ENCODE measurements at places on chromosomes 13 and 19.

GRCh38 chr19:42606660-42607351 is 12.1 kb upstream of the CEACAM8 start:
- no peak for DNase-seq

- no peak for DNase-seq
These were observed 83.3 kb downstream of the KLF5 start for GRCh38 chr13:73142071-73142470.

GRCh38 chr19:57063070-57063469 is 56.7 kb upstream of the USP29 start:
- DNase-seq, result no peak

DNA sequence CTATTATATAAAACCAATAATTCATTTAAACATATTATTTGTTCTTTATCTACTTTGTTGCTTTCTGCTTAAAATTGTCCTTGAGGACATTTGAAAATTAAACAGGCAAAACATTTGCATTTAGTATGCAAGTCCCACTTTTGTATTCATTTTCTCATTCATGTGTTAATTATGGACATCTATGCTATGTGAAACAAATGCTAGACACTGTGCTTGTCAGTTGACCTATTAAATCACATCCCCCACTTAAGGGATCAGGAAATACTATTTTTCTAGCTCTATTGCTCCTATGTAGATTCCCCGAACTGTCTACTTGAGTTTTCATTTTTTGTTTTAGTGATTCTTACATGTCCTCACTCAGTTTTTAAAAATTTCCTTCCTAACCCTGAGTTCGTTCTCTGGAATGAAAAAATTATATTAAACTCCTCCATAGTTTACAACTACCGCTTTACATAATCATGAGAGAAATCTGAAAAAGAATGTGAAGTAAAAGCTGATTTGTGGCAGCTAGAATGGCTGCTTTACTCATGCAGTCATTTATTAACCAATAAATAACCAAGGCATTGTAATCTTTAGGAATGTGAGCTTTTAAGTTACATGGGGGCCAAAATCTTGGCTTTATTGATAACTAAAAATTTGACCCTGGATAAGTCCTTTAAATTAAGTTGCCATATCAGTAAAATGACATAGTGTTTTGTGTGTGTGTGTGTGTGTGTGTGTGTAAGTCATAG is 188.5 kb downstream of the LIG4 start:
- DNase-seq, result no peak

DNA sequence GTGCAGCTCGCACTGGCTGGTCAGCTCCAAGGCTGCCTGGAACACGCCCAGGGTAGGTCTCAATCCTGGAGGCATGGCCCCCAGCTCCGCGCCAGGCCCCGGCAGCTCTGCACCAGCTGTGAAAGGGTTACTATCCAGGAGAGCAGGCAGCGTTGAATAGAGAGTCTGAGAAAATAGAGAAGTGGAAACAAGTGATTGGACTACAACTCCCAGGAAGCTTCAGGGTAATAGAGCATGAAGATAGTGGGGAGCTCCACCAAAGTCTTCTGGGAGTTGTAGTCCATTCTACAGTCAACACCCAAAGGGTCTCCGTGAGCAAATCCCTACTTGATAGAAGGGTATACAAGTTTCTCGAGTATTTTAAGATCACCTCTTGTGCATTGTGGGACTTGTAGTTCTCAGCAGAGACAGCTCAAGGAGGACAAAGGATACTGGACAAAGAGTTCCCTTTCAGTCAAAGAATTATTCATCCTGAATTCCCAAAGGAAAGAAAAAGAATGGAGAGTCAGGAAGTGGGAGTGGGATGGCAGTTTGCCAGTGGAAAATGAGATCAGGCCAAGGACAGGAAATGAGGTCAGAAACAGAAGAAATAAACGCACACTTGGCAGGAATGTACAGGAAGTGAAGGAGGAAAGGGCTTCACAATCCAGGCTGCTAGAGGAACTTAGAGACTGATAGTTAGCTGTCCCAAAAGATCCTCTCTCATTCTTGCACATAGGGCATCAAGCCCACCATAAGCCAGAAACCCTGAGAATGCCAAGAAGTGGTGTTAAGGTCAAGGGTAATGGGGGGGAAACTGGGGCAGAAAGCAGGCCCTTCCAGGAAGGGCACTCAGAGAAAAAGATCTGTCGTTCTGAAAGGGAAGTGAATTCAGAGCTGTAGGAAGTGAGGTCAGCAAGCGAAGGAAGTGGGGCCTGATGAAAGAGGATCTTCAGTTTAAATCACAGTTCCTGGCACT is 5.5 kb upstream of the MAMSTR start:
- DNase-seq, result no peak

DNA sequence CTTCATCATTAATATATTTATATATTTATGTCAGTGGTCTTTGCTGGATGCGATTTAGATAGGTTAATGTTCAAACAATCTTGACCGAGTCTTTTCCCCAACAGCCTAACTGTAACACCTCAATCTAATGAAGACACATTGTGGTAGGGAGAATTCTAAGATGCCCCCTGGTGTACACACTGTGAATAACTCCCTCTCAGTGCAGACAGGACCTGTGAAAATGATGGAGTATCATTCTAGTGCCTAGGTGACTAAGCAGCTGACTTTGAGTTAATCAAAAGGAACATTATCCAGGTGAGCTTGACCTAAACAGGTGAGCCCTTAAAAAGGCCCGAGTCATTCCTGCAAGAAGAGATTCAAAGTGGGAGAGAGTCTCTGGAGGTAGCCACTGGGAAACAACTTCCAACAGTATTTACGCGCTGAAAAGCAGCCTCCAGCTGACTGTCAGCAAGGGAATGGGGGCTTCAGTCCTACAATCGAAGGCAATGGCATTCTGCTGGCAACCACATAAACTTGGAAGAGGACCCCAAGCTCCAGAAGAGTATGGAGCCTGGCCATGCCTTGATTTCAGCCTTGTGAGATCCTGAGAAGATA is 28.0 kb upstream of the KBTBD7 start:
- no peak for DNase-seq

GRCh38 chr13:50923272-50923671 is 13.7 kb downstream of the RNASEH2B start:
- DNase-seq, result no peak

GRCh38 chr13:20812890-20813289 is 39.1 kb upstream of the EEF1AKMT1 start:
- no peak for DNase-seq

- no peak for DNase-seq
These were observed 88.4 kb upstream of the KLF5 start for GRCh38 chr13:72970301-72970880.

DNA sequence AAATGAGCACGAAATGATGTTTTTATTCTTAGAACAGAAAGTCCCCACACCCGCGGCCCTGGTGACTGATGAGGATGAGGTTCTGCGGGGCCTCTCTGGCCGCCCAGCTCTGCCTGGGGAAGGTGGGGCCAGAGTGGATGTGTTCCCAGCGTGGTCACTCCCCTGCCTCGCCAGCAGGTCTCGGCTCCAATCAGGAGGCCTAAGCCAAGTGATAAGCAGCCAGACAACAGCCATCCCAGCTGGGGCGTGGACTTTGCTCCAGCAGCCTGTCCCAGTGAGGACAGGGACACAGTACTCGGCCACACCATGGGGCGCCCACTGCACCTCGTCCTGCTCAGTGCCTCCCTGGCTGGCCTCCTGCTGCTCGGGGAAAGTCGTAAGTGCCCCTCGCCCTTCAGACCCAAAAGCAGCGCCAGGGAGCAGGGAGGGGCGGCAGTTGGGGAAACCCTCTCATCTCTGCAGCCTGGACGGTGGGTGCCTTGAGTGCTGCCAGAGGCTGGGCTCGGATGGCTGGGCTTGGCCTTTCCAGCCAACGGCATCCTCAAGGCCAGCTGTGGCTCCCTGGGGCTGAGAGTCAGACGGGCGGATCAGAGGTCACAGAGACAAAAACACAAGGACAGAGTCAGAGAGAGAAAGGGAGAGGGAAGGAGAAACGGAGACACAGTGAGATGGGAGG is at the start of gene F10:
Gene F10 (plus strand): TSS at position 250 of the 676 bp plus-strand sequence. CDS start 57 bp downstream, at position 307.
- DNase-seq, result peak; percentile 74

DNA sequence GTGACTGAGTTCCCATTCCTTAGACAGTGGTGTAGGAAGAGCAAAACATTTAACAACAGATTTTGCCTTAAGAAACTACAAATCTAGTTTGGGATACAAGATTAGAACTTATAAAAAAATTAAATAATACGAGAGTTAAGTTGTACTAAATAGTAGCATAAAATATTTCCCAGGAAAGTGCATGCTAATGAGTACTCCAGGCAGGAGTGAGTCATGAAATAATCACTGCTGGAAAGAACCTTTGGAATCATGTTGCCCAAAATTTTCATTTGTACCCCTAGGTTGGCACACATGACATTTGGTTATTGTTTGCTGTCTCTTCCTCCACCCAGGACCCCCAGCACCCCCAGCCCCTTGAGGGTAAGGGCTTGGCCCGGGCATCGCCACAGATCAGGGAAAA is 26.3 kb upstream of the KL start:
- DNase-seq, result no peak

DNA sequence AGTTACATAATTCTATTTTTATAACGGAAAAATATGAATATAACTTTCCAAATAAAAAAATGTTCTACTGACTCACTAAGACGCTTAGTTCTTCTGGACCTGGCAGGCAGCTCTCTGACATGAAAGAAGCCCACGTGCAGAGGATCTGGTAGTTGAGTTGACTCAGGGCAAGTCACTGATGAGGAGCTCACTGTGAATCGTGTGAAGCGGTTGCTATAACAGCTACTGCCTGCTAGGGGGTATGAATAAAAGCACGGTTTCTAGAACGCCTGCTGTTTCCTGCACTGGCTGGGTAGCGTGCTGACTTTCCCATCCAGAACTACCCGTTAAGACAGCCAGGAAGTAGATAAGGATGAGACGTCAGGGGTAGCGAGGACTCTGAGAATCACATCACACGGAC is 54.7 kb upstream of the WASF3 start:
- DNase-seq, result no peak

DNA sequence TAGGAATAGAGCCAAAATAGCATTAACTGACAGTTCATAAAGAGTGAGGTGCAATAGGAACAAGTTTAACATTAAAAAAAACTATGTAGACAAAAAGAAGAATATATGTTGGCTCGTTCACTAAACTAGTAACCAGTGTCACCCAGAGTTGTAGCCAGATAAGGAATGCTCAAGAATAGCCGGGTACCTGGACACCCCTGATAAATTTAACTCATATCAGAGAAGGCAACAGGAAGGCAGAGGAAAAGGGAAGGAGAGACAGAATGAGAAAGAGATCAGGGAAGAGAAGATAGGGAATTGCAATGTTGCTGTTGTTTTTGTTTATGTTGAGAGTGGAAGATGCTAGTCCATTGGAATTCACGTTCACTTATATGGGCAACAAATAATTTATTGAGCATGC is 31.6 kb upstream of the KATNAL1 start:
- DNase-seq, result no peak

GRCh38 chr13:112625698-112626097 is 37.7 kb upstream of the TUBGCP3 start:
- no peak for DNase-seq

DNA sequence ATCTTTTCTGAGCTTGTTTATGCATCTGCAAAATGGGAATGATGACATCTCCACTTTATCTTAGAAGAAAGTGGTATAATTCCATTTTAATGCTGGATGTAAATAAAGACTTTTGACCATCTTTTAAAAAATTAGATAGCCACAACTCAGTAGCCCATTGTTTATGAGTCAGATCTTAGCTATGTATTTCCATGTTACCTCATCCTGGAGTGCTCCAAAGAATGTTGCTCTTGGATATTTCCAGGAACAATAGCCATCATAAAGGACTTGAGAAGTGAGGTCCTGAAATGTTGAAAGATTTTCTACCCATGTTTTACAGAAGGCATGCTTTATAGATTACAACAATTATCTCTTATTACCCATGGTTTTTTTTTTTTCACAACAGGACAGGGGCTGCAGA is 229.3 kb upstream of the EDNRB start:
- DNase-seq, result no peak

GRCh38 chr13:99886706-99887105 is 84.9 kb downstream of the ZIC5 start:
- no peak for DNase-seq

DNA sequence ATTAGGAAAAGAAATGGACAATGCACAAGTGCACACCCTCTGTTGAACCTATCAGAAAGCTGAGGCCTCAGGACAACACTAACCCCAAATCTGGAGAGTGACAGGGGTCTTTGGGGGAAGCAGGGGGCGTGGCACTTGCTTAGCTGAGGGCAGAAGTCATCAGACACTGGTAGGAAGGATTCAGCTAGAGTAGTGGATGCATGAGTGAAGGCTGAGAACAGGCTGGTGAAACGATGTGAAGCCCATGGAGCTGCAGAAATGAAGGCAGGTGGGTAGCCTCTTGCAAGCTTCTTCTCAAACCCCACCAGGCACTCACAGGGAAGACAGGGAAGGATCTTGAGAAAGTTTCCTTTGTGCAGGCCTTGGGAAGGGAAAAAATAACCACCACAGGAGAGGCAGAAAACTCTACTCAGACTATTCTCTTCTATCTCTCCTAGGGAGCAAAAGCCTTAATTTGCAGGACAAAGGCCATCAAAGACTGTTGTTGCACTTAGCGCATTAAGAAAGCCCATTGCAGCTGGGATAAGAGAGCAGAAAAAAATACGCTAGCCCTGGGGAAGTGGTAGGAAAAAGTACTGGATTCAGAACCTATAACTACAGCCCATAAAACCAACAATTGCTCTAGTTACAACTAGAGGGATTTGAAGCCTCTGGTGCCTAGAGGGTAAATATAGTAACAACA is 193.3 kb upstream of the ZNF536 start:
- no peak for DNase-seq

- no peak for DNase-seq
These were observed 933 bp downstream of the TFPT start for GRCh38 chr19:54114340-54115108.
